Stimulated activated CD4-positive, alpha-beta T cell treated with anti-CD3 and anti-CD28 coated beads, Interleukin-4, amount 100 ng/mL, for 4 hours (primary cell): ENCODE measurements at places on chromosomes 2 and 18.

DNA sequence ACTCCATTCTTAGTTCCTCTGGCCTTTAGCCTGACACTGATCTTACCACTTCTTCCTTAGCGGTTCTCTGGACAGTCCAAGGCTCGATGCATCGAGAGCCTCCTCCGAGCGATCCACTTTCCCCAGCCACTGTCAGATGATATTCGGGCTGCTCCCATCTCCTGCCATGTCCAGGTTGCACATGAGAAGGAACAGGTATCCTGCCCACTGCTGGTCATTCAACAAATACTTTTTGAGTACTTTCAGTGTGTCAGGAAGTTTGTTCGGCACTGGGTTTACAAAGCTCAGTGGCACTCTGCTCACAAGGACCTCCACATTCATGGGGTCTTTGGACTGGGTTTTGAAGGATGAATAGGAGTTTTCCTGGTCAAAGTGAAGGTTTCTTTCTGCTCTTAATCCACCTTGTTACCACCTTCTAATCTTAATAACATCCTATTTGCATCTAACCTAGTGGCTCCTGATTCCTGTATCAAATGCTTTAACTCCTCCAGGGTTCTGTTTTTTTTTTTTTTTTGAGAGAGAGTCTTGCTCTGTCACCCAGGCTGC is 25.8 kb downstream of the GCKR start:
- DNase-seq: no peak

DNA sequence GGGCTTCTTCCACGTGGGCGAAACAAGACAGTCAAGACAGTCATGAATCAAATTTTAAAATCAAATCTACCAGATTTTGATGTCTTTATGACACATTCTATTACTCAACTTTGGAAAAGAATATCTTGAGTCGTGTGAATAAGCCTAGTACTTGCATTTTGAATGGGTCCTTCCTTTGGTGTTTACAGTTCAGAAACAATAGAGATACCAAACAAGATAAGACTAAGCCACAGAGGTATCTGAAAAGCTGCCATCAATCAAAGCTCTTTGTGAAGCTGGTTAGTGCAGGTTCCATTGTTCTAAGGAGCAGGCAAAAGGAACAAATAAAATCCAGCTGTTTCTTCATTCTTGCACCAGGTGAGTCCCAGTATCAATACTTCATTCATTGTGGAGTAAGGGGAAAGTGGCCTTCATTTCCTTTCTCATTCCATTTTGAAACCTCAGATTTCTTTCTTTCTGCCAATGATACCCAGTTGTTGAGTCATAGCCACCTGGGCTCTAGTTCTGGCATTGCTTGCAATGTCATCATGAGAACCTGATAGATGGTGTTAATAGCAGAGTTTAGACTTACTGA is 151.7 kb upstream of the L3MBTL4 start:
- DNase-seq: no peak

DNA sequence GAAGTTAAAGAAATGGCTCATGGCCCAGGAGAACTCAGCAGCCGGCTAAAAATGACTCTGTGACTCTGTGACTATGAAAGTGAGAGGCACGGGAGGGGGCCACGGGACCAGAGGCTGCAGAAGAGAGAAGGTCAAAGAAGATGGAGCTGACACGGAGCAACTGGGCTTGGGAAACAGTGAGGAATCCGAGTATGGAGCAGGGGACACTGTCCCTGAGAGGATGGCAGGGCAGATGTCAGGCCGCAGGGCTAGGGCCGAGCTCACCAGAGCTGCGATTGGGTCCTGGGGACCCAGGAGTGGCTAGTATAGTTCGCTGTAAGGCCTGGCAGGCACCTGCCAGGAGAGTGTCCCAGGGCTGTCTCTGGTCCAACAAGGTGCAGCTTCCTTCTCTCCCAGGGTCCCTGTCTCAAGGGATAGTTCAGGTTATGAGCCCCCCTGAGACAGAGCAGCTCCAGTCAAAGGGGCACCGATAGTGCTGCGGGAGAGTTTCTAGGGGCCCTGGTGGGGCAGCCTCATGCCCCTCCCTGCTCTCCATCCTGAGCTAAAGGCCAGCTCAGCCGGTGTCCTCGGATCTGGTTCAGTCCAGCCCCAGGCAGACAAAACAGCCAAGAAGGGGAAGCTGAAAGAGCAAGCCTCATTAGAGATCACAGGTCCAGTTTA is 42.7 kb downstream of the CIB4 start:
- DNase-seq: no peak

DNA sequence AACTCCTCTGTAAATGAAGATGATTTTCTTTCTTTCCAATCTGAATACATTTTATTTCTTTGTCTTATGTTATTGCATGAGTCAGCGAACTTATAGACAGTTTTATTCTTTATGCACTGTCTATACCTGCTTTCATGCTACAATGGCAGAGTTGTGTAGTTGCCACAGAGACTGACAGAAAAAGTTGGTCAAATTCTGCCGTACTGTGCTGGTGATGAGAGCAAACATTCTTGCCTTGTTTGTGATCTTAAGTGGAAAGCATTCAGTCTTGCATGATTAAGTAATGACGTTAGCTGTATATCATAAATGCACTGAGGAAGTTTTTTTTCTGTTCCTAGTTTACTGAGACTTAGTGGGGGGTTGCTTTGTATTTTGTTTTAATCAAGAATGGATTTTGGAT is 32.9 kb downstream of the ZC3H15 start:
- DNase-seq: no peak

DNA sequence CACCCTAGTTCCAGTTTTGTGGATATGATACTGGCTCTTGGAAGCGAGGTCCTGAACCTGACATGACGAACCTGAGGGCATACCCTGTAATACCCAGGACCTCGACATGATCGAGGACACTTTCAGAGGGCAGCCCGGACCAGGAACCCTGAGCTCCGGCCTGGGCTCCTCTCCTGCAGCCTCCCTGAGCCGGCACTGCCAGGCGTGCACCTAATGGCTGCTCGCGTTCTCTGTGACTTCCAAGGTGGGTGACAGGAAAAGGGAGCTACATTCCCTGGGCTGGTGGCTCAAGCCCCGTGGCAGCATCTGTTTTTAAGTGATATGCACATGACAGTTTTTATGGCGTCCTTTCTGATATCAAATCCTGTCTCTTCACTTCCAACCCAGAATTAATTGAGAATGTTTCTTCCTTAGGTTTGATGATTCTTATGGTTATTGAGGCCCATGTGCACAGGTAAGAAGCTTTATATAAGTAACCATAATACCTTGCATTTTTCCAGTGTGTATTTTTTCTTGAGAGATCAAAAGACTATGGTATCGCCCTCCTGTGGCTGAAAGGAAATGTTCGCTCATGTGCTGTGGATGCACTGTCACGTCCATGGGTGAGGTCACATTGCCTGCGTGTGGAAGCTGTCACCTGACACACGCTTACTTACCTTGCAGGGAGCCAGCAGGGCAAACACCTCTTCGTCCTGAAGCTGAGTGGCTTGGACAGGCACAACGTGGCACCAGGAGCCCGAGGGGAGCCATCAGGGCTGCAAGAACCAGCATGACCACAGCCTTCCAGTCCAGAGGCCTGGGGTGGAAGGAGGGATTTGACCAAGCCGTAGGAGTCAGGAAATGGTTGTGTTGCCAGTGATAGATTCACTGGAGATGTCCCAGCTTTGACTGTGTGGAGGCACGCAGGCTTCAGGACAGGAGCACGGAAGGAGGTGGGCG is 367.4 kb upstream of the MYT1L start:
- DNase-seq: no peak

GRCh38 chr2:164692114-164692513 is 70.8 kb upstream of the GRB14 start:
- no peak for DNase-seq

DNA sequence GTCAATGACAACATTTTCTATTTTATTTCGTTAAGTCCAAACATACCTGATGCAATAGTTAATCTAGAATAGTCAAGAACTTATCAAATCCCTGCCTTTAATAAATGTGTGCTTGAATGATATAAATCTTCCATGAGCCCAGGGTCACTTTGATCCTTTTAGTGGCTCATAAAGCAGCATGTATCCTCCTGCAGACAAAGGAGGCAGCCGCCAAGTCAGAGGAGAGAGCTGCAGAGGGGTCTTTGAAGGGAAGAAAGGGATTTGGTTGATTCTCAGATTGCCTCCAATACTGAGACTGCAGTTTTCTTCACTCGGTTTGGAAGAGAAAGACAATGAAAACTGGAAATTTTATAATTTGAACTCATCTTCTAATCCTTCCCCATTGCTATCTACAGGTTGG is 378.4 kb upstream of the PIK3C3 start:
- no peak for DNase-seq

GRCh38 chr2:205744074-205744591 is 61.8 kb downstream of the NRP2 start:
- DNase-seq: no peak
